ENCODE measurements at places on chromosomes 12 and 14.

GRCh38 chr12:117847371-117847770 is 121.4 kb downstream of the KSR2 start:
- DNase-seq, result no peak

- DNase-seq, result peak; percentile 23
These were observed 55.7 kb downstream of the VRK1 start for GRCh38 chr14:96852823-96853422.

GRCh38 chr12:71061451-71061850 is 96.3 kb downstream of the TSPAN8 start:
- no peak for DNase-seq

- no peak for DNase-seq
These were observed 13.8 kb upstream of the KANSL2 start for GRCh38 chr12:48695859-48696258.

- DNase-seq, result no peak
These were observed 190.8 kb upstream of the PARP11 start for GRCh38 chr12:4064008-4064407.

- DNase-seq, result no peak
These were observed 56.9 kb upstream of the DCN start for GRCh38 chr12:91239481-91239880.

DNA sequence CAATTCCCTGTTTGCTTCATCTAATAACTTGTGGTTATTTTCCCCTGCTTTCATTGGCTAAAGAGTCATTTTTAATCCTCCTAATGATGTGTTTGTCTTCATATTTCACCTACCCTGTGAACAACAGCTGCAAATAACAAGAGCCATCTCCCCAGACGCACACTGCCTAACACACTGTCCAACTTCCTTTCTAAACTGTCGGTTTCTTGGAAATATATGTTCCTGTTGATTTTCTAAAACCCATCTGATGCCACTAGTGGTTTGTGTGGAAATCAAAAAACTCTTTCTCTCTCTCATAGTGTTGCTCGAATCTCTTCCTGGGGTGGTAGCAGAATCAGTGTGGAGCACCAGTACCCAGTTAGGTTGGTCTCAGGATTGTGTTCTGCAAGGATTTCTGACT is 226.9 kb downstream of the EPS8 start:
- no peak for DNase-seq

GRCh38 chr12:67025543-67026114 is 243.5 kb upstream of the CAND1 start:
- no peak for DNase-seq

- DNase-seq, result no peak
These were observed 201.8 kb downstream of the ESR2 start for GRCh38 chr14:64092338-64092737.

DNA sequence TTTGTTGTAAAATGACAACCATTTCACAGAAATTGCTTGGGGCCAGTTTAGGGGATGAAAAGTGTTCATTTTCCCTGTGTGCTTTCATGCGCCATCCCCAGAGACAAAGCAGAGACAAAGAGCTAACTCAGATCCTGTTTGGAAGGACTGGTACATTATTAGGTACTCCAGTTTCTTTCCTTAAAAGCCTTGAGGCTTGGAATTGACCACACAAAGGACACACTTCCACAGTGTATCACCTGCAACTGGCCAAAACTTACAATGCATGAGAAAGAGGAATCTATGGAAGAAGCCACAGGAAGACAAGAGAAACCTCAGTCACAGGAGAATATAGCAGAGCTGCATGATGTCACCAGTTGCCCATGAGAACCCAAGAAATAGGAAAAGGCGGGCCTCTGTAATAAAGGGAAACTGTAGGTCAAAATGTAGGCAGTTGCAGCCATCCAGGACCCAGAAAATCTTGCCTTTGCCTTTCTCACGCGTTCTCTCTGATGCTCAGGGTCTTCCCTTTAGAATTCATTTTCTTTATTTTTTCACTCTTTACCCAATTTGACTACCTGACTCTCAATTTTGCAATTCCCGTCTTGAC is 339.0 kb downstream of the RMST start:
- no peak for DNase-seq

DNA sequence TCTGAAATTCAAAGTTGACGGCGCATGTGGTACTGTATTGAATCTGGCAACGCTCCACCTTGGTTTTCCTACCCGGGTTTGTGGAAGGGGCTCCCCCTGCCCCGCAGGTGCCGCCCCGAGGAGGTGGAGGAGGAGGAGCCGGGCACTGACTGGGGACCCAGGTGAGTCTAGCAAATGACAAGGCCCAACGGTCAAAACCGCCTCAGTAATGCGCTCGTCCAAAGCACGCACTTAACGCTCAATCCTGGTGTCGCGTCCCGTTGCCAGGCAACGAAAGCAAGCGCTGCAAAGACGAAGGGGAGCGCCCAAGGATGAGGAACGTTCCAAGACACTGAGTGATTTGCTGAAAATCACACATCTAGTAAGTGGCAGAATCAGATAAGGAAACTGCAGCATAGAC is 24.0 kb upstream of the CLEC4E start:
- DNase-seq, result no peak

DNA sequence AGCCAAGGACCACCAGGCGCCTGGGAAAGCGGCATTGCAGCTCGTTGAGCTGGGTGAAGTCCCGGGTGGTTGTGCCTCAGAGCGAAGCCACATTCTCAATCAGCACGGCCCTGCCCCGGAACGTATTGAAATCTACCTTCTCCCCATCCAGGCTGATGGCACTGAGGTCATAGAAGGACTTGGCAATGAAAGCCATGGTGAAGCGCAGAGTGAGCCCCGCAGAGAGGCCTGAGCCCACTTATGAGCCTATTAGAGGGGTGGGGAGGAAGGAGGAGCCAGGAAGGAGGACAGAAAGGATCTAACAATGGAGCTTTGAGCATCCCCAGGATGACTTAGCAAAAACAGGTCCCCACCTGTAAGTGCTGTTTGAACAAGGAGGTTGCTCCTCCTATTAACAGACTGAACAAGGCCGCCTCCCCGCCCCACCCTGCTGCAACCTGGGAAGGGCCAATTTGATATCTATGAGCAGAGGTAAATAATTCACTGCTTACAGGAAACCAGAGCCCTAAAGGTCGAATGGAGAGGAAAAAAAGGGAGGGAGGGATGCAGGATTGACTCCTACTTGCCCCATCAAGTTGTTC is at the start of gene GPX2:
GPX2 (minus strand) TSS at position 215 of the 581 bp plus-strand sequence; CDS start at position 196, 19 bp downstream.
- no peak for DNase-seq

- DNase-seq, result no peak
These were observed 87.2 kb downstream of the DAAM1 start for GRCh38 chr14:59275668-59276067.

DNA sequence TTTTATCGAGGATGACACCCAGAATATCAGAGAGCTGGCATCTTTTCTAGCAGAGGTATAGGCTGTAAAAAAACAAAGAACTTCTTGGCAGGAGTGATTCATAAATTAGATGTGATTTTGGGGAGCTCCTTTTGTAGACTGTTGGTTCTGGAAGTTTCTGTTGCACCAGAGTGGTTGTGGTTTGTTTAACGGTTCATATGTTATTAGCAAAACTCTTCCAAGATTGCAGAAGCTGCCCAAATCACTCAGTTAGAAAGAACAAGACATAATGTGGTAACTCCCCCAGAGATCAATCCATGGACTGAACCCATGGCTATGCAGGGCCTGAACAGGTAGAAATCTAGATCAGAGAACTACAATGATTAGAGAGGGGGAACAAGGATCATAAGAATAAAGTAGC is 6.7 kb upstream of the RNASE10 start:
- no peak for DNase-seq

DNA sequence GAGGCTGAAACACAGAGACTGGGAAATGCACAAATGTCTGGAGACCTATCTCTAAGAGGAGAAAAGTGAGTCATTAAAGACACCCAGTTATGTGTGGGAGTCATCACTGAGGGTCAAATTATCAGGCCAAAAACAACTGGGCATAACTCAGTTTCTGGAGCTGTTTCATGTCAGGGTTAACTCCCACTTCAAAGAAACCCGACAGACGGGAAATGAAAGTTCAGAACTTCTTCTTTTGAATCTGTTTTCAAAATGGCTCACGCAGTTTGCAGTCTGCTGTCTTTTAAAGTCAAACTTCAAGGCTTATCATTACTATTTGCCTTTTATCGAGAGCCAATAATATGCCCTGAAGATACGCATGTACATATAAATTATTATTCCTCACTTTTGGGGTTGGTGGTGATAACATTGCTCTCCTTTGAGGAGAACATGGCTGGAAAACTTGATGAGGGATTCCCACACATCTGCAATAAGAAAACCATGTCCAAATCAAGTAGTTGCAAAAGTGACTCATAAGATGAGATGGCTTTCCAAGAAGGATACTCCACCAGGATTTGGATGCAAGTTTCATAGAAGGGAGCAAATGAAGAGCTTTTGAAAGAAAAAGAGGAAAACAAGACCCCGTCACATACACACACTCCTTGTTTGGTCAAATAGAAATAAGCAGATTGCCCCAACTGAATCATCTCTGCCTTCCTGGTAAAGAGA is 341.4 kb downstream of the ADAMTS20 start:
- no peak for DNase-seq

GRCh38 chr14:53714495-53715192 is 242.0 kb downstream of the BMP4 start:
- DNase-seq, result no peak

DNA sequence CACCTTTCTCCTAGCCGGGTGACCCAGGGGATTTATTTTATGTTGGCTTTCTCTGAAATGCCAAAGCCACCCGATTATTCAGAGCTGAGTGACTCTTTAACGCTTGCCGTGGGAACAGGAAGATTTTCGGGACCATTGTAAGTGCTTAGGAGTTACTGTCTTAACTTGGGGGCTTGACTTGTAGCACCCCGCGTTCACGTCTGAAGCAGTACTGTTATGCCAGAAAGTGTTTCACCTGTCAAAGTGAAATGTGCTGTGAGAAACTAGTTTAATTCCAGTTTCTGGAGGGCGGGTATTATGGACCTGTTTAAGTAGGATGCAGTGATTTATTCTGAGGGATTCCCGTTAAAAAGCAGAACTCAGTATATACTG is 218 bp downstream of the LYSET start:
- no peak for DNase-seq

Measured in AG09319 (cell line).